Activated CD4-positive, alpha-beta T cell treated with anti-CD3 and anti-CD28 coated beads for 4 hours (primary cell): ENCODE measurements at places on chromosomes 4 and X.

GRCh38 chrX:100695991-100696390, 35.9 kb downstream of the SYTL4 start:
- no peak for DNase-seq

GRCh38 chr4:71266090-71266794, 72.6 kb upstream of the SLC4A4 start:
- DNase-seq = no peak

GRCh38 chr4:32341342-32341741, 1621.2 kb downstream of the PCDH7 start:
- DNase-seq = no peak

- no peak for DNase-seq
These were observed 50.6 kb downstream of the ENPEP start for GRCh38 chr4:110526589-110526988.

DNA sequence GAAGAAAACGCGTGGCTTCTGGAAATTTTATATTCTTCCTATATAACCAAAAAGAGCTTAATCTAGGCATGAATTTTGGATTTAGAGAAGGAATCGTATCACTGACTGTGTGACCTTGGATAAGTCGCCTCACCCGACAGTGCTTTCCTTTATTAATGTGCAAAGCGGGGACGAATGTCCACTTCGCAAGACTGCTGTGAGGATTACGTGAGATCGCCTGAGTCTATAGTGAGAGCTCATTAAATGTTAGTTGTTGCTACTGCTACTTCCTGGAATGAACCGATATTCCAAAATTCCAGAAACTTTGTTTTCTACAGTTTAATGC, 448 bp upstream of the TBC1D8B start:
- DNase-seq = no peak

DNA sequence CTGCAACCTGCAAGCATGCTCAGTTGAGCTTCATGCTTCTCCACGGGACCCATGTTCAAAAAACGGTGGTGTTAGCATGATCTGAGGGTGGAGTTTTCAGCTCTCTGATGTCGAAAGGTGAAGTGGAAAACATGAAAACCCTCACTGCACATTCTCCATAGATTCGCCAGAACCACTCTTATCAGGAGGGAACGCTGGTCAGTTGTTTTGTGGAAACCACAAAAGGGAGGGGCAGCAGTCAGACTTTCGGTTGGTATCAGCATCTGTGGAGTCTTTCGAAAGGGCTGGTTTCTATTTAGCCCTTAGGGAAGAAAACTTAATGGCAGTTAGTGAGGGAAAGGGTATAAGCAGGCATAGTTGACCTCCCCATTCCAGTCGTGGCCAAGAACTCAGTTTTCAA, 12.6 kb downstream of the PPA2 start:
- no peak for DNase-seq

DNA sequence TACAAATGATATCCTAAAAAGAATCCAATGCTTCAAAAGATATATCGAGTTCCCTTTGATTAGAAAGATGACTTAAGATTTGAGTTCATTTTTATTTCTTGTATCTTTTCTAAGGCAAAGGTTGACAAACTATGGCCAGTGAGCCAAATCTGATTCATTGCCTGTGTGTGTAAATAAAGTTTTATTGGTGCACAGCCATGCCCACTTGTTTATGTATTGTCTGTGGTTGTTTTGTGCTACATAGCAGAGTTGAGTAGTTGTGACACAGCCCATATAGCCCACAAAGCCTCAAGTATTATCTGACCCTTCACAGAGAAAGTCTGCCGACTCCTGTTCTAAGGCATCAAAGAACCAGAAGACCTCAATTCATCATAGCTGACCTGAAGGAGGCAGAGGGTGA, 32.2 kb upstream of the EIF1AX start:
- DNase-seq = no peak

DNA sequence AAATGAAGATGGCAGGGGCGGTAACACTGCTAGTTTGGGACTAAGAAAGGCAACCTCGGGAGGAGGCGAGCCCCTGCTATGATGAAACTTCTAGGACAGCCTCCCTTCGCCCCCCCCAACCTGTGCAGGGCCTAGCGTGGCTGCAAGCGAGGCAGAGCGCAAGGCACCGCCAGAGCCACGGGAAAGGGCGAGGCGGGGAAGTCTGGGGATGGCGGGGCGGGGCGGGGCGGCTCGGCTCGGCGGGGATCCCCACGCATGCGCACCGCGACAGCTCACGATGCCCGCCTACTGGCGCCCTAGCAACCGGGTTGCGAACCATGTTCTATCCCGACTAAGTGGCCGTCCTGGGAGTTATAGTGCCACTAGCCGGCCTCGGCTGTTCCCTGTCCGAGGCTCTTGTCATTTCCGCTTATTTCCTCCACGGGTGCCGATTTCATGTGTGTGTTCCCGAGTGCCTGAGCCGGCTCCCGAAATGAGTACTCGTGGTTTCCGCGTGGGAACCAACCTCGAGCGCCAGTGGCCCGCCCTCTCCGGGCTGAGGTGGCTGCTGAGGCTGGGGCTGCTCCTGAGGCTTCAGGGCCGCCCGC, 28.7 kb upstream of the RBMX start:
- peak; percentile 76 for DNase-seq

GRCh38 chr4:37197899-37198298, 46.6 kb upstream of the NWD2 start:
- no peak for DNase-seq

DNA sequence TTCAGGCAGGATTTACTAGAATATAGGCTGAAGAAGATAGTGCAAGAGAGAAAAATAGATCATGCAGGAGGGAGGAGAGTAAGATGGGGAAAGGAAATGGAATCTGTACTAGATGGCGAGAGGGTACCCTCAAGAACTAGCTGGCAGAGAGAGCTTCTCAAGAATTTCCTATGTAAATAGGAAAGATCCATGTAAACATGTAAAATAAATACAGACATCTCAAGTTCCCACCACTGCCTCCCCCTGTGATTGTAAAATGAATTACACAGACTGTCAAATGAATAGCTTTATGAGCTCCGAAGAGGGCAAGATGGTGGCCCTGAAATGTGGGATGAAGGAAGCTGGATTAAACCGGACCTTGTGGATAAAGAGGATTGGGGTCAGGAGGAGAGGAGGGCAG, 178.0 kb downstream of the PALLD start:
- DNase-seq = no peak

- DNase-seq = no peak
These were observed 24.5 kb upstream of the CCDC149 start for GRCh38 chr4:24937176-24937916.

GRCh38 chrX:69222103-69223090, 57.1 kb upstream of the PJA1 start:
- DNase-seq = peak; percentile 64

DNA sequence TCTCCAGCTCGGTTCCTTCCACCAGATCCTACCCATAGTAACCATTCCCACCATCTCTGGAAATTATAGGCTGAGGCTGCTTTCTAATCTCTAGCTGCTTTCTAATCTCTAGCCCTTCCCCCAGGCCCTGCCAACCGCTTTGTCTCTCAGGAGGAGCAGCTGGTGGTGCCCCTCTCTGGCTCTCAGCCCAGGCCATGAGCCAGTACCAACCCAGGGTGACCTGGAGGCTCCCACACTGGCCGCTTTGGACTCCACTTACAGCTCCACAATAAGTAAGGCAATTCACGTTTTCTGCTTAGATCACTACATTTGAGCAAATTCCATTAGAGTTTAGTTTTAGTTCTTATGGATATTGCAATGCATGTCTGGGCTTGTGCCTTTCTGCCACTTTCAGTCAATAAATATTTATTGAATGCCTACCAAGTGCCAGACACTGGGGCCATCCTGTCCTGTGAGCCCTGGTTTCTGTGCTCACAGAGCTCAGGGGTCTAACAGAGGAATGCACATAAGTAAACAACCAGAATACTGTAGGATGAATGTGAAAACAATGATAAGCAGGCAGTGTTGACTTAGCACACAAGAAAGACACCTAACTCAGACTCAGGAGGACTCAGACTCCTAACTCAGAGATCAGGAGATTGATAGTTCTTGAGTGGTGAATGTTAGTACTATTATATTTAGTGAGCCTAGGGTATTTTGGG, 38.9 kb downstream of the SMC1A start:
- DNase-seq = no peak

DNA sequence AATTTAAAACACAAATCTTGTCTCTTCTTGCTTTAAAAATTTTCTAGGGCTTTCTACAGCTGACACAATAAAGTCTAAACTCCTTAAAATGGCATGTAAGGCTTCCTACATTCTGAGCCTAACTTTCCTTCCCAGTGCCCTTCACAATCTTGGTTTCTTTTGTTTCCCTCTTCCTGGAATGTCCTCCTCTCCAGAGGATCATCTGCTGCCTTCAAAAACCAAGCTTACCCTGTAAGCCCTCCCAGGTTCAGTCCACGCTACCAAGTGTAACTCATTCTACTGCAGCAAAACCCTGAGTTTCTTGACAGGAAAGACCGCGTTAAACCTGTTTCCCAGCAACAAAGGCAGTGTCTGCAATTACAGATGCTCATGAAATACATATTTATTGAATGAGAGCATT, 91.3 kb downstream of the SHISA3 start:
- no peak for DNase-seq

DNA sequence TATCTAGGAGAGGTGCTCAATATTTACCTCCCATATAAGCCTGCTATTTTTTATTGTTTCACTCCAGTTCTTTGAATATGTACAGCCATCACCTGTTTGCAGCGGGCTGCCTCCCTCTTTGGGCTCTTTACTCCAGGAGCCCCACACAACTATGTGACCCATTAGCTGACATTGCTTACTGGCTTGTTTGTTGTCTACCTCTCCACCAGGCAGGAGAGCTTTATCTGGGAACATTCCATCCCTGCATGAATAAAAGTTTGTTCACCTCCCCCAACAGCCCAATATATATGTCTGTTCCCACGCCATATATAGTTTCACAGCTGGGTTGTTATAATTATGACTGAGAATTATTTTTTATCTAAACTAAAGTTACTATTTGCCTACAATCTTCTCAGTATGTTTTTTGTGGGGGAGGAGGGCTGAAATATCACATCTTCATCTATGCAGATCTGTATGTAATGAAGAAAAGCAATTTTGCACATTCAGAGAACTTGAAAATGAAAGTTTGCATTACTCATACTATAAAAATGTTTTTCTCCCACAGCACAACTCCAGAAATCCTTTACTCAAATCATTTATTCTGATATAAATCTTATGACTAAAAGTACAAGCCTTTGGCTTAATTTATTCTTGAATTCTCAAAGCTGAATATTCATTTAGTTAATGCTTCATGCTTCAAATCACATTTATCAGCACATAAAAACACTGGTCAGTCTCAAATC, 61.2 kb upstream of the DAPP1 start:
- DNase-seq = no peak

- DNase-seq = no peak
These were observed 154.0 kb downstream of the BTC start for GRCh38 chr4:74640111-74640903.

DNA sequence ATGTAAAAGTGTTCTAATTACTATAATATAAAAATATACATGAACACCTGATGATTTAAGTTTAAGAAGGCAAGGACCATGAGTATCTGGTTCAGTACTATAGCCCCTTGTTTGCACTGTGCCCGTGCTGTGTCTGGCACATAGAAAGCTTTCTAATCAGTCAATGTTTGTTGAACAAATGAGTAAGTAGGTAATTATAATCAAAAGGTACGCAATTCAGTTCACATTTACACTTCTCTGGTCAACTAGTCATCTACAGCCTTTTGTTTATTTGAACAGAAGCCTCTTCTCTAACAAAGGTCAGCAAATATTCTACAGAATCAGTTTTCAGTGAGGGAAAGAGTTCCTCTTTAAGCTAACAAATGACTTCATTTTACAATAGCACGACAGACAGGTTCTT, 523.3 kb downstream of the SMARCA1 start:
- DNase-seq = no peak

- no peak for DNase-seq
These were observed 508.9 kb upstream of the FTHL17 start for GRCh38 chrX:31580726-31581125.

DNA sequence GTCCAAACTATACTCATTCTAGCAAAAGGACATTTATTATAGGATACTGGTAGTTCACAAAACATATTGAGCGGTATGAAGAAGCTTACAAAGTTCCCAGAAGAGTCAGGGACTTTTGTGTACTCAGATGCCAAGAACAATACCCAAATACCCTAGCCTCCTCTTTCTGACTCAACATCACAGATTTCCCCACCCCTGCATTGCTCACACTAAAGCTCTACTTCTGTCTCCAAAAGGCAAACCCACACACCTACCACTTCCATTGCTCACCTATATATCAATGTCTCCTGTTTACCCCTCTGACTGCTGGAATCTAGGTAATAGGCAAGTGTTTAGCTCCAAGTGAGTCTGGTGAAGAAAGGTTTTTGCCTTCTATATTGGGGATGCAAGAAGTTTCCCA, 100.7 kb upstream of the HCCS start:
- DNase-seq = no peak

GRCh38 chrX:109830704-109831206, 97.7 kb upstream of the ACSL4 start:
- no peak for DNase-seq

DNA sequence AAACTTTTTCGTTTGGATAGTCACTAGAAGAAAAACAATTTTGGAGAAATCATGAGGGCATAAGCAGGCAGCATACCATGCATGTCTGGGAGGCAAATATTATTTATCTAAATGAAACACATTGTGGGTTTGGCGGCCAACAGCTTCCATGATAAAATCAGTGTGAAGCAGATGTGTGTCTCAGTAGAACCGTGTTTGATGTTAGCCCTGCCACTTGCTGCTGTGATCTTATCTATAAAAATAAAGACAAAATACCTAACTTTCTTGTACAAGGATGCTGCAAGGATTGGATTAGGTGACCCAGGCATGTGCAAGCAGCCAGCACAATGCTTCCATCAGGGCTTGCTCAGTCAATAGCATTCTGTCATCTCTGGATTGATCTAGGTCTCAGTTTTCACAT, 341.4 kb downstream of the PACRGL start:
- DNase-seq = no peak

DNA sequence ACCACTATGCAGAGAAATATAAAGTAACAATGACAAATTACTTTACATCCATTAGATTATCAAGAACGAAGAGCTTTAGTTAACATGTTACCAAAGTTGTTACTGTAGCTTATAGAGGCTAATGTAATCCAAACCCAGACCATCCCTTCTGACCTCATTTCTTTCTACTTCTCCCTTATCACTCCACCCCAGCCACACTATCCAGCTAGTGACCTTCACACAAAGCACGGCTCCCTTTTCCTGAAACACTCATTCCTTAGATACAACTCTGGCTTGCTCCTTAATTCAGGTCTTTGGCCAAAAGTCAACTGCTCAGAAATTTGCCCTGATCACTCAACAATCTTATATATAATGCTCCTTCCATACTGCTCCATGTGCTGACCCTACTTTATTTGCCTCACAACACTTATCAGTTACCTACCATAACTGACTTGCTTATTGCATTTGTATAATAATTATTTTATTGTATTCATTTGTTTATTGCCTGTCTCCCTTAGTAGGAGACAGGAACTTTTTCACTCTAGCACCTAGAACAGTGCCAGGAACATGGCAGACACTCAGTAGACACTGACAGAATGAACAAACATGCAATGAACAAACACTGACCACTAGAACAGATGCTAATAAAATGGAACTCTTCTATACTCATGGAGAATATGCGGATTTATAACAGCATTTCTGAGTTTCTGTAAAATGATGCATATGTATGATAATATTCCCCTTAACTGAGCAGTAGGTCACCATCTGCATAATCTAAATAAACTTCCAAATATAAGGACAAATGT, 67.6 kb downstream of the EIF4E start:
- DNase-seq = no peak

- DNase-seq = no peak
These were observed 203.3 kb upstream of the ZIC3 start for GRCh38 chrX:137362583-137362982.
